Pancreas (tissue), 10 donors: ENCODE measurements at places on chromosomes 16 and 17. TPM values are rescaled to one million over a fixed set of nuclear protein-coding genes. Genes with fewer than 3 reads are reported as not detected.

GRCh38 chr17:81522491-81523401 is 5.4 kb upstream of the FSCN2 start:
- H3K4me3 ChIP-seq, result no peak overlapping the region
- peak; percentile 35 for DNase-seq
- H3K27me3 ChIP-seq, result no peaks in the 10 kb centered on the region
- peaks cover 6% of the 10 kb centered on the region for H3K4me1 ChIP-seq
- no peak overlapping the region for H3K27ac ChIP-seq

DNA sequence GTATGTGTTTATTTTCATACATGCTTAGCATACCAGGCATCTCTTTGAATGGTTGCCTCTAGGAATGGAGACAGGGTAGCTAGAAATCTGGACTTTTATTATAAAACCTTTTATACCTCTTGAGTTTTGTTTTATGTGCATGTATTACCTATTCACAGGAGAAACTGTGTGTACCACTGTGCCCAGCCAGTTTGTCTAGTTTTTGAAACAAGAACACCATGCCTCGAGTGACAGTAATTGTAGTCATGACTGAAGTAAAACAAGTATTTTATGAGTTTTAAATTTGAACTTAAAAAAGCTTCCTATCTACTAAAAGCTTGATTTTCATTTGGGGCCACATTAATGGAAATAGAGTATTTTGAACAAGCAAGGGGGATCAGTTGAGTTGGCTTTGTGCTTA is 57.4 kb downstream of the SNTB2 start:
- no peaks in the 10 kb centered on the region for H3K27me3 ChIP-seq
- peaks cover 5% of the 10 kb centered on the region for H3K4me1 ChIP-seq
- no peak overlapping the region for H3K27ac ChIP-seq
- no peak overlapping the region for H3K4me3 ChIP-seq
- DNase-seq, result no peak

- H3K4me1 ChIP-seq, result no peaks in the 10 kb centered on the region
- DNase-seq, result no peak
- no peaks in the 10 kb centered on the region for H3K27me3 ChIP-seq
- H3K27ac ChIP-seq, result no peak overlapping the region
- no peak overlapping the region for H3K4me3 ChIP-seq
Observed at GRCh38 chr17:73683771-73684170, 39.5 kb upstream of the SDK2 start.

- DNase-seq, result no peak
- no peak overlapping the region for H3K4me3 ChIP-seq
- no peaks in the 10 kb centered on the region for H3K4me1 ChIP-seq
- H3K36me3 ChIP-seq, result no peaks in the 10 kb centered on the region
Observed at GRCh38 chr16:75351183-75351582, 82.1 kb downstream of the CFDP1 start.

DNA sequence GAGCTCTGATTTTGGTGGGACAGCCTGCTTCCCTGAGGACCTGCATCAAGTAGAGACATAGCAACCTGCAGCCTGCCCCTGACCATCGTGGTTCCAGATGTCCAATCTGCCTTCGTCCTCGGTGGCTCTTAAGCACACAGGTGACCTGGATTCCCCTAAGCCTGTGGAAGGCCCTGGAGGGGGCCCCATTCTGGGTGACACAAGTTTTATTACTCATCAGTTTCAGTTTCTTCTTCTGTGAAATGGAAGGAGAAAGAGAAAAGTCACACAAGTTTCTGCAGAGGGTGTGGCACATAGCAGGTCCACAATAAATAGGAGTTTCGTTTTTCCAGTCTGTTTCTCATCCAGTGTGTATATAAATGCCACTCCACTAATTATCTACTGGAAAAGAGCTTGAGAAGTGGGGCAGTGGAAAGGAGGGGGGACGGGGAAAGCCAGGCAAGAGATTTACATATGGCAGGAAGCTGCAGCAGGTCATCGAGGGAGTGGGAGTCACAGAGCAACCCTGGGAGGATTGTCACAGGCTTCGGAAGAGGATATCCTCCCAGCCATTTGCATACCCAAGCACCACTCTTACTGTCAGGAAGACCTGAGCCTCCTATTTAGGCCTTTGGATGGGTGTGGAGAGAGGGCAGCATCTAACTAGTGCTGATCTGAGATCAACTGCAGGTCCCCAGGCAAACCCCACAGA is 10.0 kb upstream of the NOS2 start:
- no peaks in the 10 kb centered on the region for H3K36me3 ChIP-seq
- H3K27ac ChIP-seq, result no peak overlapping the region
- peaks cover 6% of the 10 kb centered on the region for H3K4me1 ChIP-seq
- no peak for DNase-seq
- H3K27me3 ChIP-seq, result no peaks in the 10 kb centered on the region
- no peak overlapping the region for H3K4me3 ChIP-seq

DNA sequence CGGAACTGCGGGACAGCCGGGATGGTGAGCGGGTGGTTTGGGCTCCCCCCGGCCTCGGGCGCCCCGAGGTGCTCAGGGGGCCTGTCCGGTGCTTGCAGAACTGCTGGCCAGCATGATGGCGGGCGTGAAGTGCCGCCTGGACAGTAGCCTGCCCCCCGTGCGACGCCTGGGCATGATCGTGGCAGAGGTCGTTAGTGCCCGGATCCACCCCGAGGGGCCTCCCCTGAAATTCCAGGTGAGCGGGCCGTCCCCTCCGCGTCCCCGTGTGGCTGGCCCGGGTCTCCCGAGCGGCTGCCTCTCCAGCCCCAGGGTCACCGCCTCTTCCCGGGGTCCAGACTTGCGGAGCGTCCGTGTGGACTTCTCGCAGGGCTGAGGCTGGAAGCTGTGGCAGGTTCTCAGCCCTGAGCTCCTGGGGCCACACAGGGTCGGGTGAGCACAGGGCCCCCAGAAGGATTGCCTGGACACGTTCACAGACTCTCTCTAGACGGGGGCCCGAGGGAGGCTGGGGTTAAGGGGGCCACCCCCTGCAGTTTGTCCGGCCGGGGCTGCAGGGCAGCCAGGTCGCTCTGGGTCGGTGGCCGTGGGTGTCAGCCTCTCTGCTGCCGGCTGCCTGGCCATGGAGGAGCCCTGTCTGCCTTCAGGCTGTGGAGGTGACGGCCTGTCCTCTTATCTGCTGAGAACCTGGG is 7.4 kb downstream of the TELO2 start:
- no peak overlapping the region for H3K27ac ChIP-seq
- H3K27me3 ChIP-seq, result no peaks in the 10 kb centered on the region
- DNase-seq, result no peak
- H3K4me1 ChIP-seq, result no peaks in the 10 kb centered on the region
- H3K4me3 ChIP-seq, result no peak overlapping the region
- peaks cover 15% of the 10 kb centered on the region for H3K36me3 ChIP-seq

SLFN12 gene
- total RNA-seq, result 8.0 TPM

GRCh38 chr17:80263253-80264204 is 2.9 kb downstream of the RNF213 start:
- peak overlapping the region; percentile 36 for H3K4me3 ChIP-seq
- H3K27ac ChIP-seq, result peak overlapping the region; percentile 39
- DNase-seq, result peak; percentile 87
- no peaks in the 10 kb centered on the region for H3K36me3 ChIP-seq

EIF4A3 gene
- total RNA-seq, result 32.3 TPM

CCL8 gene
- not detected for total RNA-seq

DNA sequence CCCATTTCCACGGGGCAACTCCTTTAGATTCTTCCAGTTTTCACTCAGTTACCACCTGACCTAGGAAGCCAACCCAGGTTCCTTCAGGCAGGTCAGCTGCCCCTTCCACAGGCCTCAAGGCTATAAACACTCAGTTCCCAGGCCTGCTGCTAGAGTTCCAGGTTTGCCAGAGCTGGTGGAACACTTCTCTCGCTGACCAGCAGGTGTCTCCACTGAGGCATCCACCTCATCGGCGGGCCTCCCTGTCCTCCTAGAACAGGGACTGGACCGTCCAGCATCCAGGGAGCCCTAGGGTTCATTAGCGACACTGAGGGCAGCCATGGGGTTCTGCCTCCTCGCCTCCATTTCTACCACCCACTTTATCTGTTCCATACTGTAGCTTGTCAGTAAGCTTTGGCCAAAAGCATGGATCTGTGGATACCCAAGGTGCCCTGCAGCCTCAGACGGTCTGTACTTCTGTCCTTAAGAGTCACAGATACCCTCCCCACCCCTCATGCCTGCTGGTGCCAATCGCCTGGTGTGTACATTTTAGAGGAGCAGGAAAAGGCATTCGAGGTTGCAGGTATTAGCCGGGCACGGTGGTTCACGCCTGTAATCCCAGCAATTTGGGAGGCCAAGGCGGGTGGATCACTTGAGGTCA is 29.0 kb downstream of the PIMREG start:
- no peaks in the 10 kb centered on the region for H3K36me3 ChIP-seq
- DNase-seq, result peak; percentile 90
- H3K27ac ChIP-seq, result no peak overlapping the region
- H3K4me1 ChIP-seq, result no peaks in the 10 kb centered on the region
- H3K4me3 ChIP-seq, result no peak overlapping the region

DNA sequence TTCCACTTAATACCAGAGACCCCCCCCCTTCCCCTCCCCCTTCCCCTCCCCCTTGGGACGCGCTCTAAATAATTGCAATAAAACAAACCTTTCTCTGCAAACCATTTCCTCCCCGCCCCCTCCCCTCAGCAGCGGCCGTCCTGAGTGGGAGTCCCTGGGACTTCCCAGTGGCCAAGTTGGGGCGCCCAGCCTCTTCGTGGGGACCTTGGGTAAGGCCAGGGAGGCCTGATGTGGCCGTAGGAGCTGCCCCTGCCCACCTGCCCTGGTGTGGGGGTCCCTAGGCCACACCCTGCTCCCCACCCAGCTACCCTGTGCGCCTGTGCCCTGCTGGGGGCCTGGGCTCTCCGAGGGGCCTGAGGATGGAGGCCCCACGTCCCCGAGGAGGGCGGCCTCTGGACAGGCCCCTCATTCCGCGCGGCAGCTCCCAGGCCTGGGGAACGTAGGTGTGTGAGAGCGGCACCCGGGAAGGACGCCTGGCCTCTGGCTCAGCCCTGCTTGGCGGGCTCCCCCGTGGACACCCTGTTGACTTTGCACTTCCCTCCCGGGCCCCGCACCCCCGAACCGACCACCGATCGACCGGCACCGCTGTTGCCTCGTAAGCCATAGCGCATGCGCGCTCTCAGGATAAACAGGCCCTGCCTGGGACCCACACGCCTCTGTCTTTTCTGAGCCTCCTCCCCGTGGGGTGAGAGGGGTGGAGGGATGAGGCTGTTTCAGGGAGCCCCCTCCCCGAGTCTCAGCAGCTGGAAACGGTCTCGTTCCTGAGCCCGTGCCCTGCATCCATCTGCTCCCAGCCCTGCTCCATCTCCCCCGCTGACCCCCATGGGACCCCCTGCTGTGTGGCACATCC is 9.0 kb downstream of the NTHL1 start:
- H3K4me3 ChIP-seq, result no peak overlapping the region
- no peaks in the 10 kb centered on the region for H3K36me3 ChIP-seq
- no peak for DNase-seq
- H3K27ac ChIP-seq, result peak overlapping the region; percentile 38
- H3K27me3 ChIP-seq, result no peaks in the 10 kb centered on the region

DNA sequence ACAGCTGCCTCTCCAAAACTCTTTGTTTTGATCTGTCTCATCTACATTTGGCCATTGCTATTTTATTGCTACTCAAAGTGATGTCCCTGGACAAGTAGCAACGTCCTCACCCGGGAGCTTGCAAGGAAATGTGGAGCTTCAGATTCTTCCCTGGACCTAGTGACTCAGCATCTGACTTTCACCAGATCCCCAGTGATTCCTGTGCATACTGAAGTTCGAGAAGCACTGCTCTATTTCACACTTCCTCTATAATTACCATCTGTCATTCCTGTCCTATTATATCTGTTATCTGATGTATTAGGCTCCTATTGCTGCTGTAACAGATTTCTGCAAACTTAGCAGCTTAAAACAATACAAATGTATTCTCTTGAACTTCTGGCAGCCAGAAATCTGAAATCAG is 28.5 kb upstream of the VAT1L start:
- no peak overlapping the region for H3K27ac ChIP-seq
- H3K4me3 ChIP-seq, result no peak overlapping the region
- H3K36me3 ChIP-seq, result no peaks in the 10 kb centered on the region
- H3K27me3 ChIP-seq, result no peaks in the 10 kb centered on the region
- DNase-seq, result no peak

TMEM219 gene
- 67.9 TPM for total RNA-seq

DNA sequence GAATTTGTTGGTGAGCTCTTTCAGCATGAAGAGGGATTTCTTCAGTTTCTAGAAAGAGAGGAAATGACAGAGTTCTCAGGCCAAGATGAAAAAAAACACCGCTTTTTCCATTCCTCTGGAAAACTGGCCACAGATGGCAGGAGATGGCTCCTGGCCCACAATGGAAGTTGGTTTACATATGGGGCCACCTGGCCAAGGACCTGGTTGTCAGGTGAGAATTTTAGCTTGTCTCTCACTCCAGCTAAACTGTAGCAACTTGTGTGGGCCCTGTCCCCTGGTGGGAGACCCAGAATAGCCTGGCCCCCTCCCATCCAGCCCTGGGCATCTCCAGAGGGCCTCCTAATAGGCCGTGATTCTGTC is 33.6 kb downstream of the LGALS9 start:
- H3K4me3 ChIP-seq, result no peak overlapping the region
- H3K27ac ChIP-seq, result no peak overlapping the region
- no peaks in the 10 kb centered on the region for H3K4me1 ChIP-seq
- no peaks in the 10 kb centered on the region for H3K27me3 ChIP-seq
- H3K36me3 ChIP-seq, result no peaks in the 10 kb centered on the region

DNA sequence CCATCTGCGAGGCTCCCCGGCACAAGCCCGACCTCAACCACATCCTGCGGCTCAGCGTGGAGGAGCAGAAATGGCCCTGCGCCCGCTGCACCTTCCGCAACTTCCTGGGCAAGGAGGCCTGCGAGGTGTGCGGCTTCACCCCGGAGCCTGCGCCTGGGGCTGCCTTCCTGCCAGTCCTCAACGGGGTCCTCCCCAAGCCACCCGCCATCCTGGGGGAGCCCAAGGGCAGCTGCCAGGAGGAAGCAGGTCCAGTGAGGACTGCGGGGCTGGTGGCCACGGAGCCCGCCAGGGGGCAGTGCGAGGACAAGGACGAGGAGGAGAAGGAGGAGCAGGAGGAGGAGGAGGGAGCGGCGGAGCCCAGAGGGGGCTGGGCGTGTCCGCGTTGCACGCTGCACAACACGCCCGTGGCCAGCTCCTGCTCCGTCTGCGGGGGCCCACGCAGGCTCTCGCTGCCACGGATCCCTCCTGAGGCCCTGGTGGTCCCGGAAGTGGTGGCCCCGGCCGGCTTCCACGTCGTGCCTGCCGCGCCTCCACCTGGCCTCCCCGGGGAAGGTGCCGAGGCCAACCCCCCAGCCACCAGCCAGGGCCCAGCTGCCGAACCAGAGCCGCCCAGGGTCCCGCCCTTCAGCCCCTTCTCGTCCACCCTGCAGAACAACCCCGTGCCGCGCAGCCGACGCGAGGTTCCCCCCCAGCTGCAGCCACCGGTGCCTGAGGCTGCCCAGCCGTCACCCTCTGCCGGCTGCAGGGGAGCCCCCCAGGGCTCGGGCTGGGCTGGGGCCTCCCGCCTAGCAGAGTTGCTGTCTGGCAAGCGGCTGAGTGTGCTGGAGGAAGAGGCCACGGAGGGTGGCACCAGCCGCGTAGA is 13.1 kb upstream of the PRR35 start:
- no peaks in the 10 kb centered on the region for H3K27me3 ChIP-seq
- peaks cover 9% of the 10 kb centered on the region for H3K36me3 ChIP-seq
- no peak overlapping the region for H3K4me3 ChIP-seq
- no peak overlapping the region for H3K27ac ChIP-seq
- peak; percentile 88 for DNase-seq
- no peaks in the 10 kb centered on the region for H3K4me1 ChIP-seq

EPOP gene
- total RNA-seq, result 3.7 TPM

- H3K27me3 ChIP-seq, result no peaks in the 10 kb centered on the region
- H3K4me3 ChIP-seq, result no peak overlapping the region
Observed at GRCh38 chr16:84643180-84643583, 5.1 kb upstream of the KLHL36 start.

GRCh38 chr16:1572673-1573072 is 39.2 kb downstream of the IFT140 start:
- no peak overlapping the region for H3K27ac ChIP-seq
- no peak for DNase-seq
- H3K4me1 ChIP-seq, result no peaks in the 10 kb centered on the region
